ENCODE measurements at places on chromosomes 7 and 10.

DNA sequence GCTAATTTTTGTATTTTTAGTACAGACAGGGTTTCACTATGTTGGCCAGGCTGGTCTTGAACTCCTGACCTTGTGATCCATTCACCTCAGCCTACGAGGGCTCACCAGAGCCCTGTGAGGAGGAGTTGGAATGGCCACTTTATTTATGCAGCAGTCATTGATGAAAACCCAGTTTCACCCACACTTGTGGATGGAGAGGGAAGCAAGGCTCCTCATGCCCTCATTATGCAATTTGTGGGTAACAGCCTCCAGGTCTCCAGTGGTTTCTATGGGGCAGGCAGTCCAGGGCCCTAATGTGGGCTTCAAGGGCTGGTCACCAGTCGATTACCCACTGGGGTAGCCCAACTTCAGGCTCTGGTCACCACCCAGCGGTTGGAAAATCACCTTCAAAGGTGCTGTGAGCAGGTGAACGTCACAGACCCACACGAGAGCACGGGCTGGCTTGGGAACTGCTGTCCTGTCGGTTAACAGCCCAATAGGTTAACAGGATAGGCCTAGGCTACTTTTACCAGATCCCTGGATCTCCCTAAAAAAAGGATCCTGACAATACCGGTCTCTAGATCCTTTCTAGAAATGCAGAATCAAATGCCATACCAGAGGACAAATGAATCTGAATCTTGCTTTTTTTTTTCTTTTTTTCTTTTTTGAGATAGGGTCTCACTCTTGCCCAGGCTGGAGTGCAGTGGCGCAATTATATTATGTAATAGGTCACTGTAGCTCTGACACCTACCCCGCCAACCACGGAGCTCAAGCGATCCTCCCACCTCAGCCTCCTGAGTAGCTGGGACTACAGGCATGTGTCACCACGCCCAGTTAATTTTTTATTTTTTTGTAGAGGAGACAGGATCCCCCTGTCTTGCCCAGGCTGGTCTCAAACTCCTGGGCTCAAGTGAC lies 97.8 kb downstream of the SLC37A3 start:
- no peak for DNase-seq

- peak; percentile 55 for DNase-seq
These were observed 707 bp upstream of the C1GALT1 start for GRCh38 chr7:7181519-7182155.

- DNase-seq, result no peak
These were observed 488.6 kb upstream of the PODXL start for GRCh38 chr7:132045002-132045401.

DNA sequence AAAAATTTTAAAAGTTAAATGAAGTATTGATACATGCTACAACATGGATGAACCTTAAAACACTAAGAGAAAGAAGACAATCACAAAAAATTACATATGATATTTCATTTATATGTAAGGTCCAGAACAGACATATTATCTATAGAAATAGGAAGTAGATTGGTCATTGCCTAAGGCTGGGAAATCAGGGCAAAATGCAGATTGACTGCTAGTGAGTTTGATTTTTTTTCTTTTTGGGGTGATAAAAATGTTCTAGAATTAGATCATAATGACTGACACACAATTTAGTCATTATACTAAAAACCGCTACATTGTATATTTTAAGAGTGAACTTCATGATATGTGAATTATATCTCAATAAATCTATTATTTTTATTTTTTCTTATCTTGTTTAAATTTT lies 88.3 kb downstream of the CPEB3 start:
- DNase-seq, result no peak

DNA sequence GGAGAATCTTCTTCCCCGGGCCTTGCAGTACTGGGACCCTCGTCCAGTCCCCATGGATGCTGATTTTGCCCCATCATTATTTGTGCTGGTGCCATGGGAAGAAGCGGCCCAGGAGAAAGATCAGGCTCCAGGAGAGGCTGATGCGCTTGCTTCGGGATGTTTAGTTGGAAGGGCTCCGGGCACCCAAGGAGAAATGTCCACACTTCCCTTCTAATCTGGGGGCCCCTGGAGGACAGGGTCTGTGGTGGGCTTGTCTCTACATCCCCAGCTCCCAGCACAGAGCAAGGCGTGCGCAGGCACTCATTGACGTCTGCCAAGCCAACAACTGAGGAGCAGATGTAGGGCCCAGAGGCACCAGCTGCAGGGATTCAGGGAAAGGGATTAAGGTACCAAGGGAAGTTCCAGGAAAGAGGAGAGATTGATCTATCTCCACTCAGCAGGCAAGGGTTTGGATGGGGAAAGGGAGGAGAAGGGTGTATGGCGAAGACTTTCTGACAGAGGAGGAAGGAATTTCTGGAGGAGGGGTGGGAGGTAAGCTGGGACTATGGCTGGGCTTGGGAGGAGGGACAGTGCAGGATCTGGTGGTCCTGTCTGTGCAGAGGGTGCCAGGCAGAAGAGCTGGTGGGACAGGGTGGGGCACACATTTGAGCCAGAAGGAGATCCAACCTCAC lies 38.7 kb upstream of the LEP start:
- DNase-seq, result no peak

DNA sequence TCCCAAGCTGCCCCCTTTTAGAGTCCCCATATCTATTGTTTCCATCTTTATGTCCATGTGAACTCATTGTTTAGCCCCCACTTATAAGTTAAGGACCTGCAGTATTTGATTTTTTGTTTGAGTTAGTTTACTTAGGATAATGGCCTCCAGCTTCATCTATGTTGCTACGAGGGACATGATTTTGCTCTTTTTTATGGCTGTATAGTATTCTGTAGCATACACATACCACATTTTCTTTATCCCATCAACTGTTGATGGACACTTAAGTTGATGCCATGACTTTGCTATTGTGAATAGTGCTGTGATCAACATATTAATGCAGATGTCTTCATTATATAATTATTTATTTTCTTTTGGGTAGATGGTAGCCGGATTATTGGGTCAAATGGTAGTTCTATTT lies 576.9 kb downstream of the ANKRD7 start:
- DNase-seq, result no peak

GRCh38 chr10:110524859-110525232 lies 27.1 kb downstream of the DUSP5 start:
- DNase-seq, result no peak

GRCh38 chr10:45421221-45422097 lies 47.4 kb downstream of the ALOX5 start:
- DNase-seq, result no peak

GRCh38 chr7:36958111-36958733 lies 233.9 kb upstream of the AOAH start:
- DNase-seq, result no peak

- DNase-seq, result no peak
These were observed 11.8 kb downstream of the CHST15 start for GRCh38 chr10:124081547-124082140.

- no peak for DNase-seq
These were observed 21.4 kb downstream of the TSPAN13 start for GRCh38 chr7:16774986-16775385.

DNA sequence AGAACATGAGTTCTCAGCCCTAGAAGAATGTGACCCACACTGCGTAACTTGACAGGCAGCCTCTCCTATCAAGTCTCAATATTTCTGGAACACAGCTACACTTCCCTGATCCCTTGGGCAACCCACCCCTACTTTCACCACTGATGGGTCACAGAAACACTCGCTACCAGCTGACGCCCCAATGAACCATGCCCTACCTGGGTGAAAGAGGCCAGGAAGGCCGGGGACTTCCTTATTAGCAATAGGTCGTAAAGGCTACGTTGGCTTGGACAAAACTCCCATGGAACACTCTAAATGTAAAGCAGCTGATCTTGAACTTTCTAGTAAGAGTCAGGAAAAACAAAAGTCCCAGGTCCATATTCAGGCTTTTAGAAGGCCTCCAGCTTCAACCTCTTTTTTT lies 202.3 kb upstream of the KCTD7 start:
- DNase-seq, result no peak

- DNase-seq, result no peak
These were observed 7.7 kb upstream of the TRUB1 start for GRCh38 chr10:114930320-114930719.

DNA sequence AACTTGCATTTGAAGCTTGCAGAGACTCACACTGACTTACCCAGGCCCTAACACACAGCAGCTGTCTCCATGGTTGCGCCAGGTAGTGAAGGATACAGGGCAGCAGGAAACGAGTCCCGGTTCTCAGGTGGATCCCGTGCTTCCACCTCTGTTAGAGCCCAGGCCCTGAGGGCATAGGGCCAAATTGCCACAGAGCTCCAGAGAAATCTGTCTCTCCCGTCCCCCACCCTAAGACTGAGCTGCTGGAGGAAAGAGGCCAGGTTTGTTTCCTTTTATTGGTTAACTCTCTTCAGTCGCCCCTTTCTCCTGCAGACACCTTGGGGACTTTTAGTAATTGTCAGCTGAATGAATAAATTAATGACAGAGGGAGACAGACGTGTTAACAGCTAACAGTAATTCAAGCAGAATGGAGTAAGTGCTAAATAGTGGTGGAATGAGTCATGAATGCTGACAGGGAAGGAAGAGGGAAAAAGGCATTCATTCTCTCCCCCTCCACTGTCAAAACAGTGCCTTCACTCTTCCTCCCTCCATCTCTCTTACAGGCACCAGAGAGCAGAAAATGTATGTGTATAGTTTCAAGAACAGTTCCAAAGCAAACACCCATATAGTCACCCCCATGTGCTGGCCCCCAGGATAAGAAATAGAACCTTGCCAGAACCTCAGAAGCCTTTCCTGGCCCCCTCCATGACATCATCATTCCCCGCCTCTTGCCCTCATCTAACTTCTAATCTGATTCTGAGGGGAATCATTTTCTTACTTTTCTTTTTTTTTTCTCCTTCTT lies 16.8 kb upstream of the DLG5 start:
- DNase-seq, result peak; percentile 35

GRCh38 chr10:17454161-17455014 lies at the start of gene ST8SIA6:
TSS of gene ST8SIA6 (minus strand) at chr10:17454595. CDS start at chr10:17454255, 340 bp downstream.
- peak; percentile 28 for DNase-seq

DNA sequence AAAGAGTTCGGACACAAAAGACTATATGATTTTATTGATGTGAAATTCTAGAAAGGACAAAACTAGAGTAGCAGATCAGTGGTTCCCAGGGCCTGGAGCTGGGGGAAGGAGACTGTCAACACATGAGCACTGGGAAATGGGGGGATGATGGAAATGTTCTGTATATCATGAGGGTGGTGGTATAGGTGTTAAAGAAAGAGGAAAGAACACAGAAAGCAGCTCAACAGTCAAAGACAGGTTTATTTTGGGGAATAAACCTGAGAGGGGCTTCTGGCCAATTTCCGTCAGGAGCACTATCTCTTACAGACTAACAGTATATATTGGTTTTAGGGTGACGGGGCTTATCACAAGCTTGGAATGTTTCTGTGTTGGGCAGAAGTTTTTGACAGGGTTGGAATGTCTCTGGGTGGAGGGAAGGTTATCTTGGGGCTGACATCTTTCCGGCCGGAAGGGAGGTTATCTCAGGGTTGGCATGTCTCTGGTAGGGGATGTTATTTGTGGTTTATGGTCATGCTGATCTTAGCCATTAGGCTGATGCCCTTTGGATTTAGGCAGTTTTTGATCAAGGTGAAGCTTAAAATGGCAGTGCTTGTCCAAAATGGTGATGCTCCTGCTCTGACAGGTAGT lies 254.6 kb upstream of the NRP1 start:
- DNase-seq, result no peak

DNA sequence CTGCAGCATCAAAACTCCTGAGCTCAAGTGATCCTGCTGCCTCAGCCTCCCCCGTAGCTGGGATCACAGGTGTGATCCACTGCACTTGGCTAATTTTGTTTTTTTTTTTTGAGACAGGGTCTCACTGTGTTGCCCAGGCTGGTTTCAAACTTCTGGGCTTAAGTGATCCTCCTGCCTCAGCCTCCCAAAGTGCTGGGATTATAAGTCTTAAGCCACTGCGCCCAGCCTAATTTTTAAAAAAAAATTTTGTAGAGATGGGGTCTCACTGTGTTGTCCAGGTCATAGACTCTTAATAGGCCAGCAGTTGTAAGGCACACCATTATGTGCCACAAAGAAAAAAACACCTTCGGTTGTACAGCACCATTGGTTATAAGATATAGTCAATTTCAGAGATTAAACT lies 122.4 kb downstream of the MAPK8 start:
- DNase-seq, result no peak

DNA sequence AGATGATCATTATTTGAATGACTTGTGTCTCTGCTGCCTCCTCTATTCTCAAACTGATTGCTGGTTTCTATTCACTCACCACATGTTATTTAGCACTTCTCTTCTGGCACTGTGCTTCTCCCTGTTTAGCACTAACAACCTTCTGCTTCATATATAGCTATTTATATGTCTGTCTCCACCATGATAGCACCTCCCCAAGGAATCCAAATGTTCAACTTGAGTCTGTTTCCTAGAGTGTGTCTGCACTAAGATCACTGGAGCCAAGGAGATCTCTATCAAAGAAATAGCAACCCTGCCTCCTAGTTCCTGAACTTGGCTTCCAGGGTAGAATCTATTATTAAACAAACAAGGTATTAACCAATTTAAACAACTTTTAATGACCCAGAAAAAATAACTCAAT lies 104.5 kb downstream of the CYP26A1 start:
- no peak for DNase-seq

DNA sequence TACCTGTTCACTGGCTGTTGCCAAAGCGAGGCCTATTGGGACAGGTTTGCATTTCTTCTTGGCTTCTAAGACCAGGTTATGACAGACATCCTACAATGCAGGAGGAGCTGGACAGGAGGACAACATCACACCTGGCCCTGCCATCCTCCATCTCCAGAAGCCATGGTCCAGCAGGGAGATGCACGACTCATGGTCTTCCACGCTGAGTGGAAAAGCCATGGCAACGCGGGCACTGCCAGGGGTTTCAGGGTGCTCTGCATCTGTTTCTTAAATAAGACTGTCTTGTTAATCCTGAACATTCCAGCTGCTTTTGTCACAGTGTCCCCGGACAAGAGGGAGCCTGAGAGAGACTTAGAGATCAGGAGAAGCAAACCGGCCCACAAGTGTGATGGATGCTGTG lies 40.3 kb downstream of the CLRN3 start:
- DNase-seq, result no peak

- DNase-seq, result no peak
These were observed 78.7 kb downstream of the ARHGAP22 start for GRCh38 chr10:48526011-48526821.

DNA sequence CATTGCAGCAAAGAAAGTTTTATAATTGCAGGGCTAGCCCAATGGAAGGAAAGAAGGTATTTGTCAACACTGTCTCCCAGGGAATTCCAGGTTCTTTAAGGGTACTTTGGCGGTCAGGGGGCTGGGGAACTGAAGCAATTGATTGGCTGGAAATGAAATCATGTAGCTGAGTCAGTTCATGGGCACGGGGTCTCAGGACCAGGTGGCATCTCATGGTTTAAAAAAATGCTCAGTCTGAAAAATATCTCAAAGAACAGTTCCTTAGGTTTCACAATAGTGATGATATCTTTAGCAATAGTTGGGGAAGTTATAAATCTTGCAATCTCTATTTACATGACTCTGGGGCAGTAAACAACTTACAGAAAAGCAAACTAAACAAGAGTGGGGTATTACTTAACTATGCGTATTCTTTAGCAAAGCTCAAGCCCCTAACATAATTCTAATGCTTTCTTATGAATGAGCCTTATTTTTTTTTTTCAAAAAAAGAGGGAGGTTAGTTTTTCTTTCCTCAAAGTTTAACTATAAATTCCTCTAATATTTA lies 376.9 kb upstream of the NRG3 start:
- DNase-seq, result no peak
